NCI-H1105 (cell line): ENCODE measurements at places on chromosomes 5 and 9.
A peak's percentile ranks its signal among the peaks of the same experiment; 100 is the strongest.

- peak; percentile 83 for DNase-seq
Measured at GRCh38 chr5:125198270-125198974, 452.0 kb upstream of the ZNF608 start.

- peak; percentile 52 for DNase-seq
Measured at GRCh38 chr5:18745988-18746615, 1111.8 kb downstream of the TAF11L14 start.

GRCh38 chr5:79694183-79694582, 4.5 kb downstream of the CMYA5 start:
- no peak for DNase-seq

- no peak for DNase-seq
Measured at GRCh38 chr5:75839547-75839946, 122.3 kb upstream of the POC5 start.

GRCh38 chr9:21160178-21160577, 6.3 kb downstream of the IFNA21 start:
- DNase-seq, result no peak

GRCh38 chr5:33650911-33651310, 210.1 kb downstream of the TARS1 start:
- no peak for DNase-seq

GRCh38 chr9:78783743-78784142, 486.8 kb downstream of the PSAT1 start:
- no peak for DNase-seq

DNA sequence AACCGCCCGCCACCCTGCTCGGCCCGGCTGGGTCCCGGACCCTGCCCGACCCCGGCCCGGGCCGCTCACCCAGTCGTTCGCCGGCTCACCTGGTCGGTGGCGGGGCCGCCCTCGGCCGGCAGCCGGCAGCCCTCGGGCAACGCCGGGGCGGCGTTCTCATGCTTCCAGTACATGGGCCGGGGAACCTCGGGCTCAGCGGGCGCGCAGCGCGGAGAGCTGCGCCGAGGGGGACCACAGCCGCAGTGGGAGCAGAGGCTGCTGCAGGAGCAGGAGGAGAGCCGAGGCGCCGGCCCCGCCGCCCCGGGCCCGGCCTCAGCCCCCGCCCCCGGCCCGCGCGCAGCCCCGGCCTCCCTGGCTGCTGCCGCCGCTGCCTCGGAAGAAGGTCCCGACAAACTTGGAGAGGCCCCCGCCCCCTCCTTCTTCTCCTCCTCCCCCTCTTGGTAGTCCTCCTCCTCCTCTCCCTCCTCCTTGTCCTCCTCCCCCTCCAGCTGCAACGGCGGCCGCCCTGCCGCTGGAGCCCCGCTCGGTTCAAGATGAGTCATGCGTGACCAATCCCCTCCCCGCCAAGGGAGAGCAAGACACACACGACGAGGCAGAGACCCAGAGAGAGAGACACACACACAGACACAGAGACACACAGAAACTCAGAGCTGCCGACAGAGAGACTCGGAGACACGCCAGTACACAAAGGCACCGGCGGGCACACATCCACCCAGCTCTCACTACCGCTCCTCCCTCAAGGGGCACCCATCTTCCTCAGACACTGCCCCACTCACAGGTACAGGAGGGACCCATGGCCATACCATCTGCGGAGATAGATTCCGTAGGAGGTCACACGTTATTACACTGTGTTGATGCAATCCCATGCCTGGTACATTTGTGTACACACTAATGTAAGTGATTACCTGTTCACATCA, at the start of gene LHX6:
LHX6 (minus strand) TSS at position 390 of the 917 bp plus-strand sequence; CDS start at position 173, 217 bp downstream.
- DNase-seq, result no peak

DNA sequence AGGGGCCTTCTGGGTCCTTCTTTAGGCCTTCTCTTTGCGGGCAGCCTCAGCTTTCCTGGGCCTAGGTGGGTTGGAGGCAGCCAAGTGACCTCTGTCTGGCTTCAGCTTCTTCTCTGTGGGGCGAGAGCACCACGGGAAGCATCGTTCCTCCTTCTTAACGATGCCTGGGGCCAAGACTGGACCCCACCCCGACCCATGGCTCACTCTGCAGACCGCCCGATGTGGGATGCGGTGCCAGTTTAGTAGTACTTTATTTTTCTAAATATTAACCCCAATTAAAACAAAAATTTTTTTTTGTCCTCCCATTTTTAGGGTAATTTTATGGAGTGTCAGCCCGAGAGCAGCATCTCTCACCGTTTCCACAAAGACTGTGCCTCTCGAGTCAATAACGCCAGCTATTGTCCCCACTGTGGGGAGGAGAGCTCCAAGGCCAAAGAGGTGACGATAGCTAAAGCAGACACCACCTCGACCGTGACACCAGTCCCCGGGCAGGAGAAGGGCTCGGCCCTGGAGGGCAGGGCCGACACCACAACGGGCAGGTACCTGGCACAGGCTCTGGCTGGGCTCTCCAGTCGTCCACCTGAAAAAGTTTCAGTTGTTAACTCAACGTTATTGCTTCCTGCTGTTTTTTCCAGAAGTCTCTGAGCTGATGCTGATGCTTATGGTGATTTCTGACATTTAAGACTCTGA, 101.1 kb upstream of the CACNA1B start:
- no peak for DNase-seq

DNA sequence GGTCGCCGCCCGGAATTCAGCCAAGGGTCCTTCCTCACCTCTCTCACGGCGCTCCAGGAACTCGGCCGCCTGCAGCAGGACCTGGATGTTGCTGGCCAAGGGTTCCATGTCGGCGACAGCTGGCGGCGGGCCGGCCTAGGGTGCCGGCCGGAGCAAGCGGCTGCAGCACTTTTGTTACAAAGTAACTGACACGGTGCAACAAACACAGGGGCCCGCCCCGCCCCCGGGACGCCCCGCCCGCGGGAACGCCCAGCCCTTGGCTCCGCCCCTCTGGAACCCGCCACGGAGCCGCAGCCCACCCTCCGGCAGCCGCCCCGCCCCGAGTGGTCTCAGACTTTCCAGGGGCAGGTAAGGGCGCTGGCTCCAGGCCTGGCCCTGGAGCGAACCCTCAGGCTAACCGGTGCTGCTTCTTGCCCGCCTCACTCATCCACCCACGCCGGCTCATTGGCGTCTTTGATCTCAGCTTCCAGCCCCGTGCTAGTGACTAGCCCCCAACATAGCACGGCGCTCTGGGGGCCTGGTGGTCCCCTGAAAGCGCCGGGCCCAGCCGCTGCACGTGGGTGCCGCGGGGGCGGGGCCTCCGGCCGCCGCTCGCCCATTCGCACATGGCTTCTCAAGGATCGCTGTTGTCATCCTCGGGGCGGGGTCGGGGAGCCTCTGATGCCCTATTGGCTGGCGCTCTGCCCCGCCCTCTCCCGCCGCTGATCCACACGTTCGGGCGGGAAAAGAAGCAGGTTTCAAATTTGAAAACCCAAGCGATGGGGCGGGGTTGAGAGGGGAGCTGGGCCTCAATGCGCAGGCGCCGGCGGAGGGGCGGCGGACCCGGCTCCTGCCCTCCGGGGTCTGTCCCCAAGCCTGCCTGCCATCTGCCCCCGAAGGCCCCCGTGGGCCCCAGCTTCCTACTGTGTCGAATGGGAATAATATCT, at the start of gene MXD3:
MXD3 (minus strand) TSS at position 176 of the 926 bp plus-strand sequence; CDS start at position 108, 68 bp downstream.
- DNase-seq, result peak; percentile 81

GRCh38 chr5:65084795-65085515, 316.2 kb downstream of the CWC27 start:
- DNase-seq, result no peak

- no peak for DNase-seq
Measured at GRCh38 chr9:137460363-137461315, 1.5 kb upstream of the NSMF start.

DNA sequence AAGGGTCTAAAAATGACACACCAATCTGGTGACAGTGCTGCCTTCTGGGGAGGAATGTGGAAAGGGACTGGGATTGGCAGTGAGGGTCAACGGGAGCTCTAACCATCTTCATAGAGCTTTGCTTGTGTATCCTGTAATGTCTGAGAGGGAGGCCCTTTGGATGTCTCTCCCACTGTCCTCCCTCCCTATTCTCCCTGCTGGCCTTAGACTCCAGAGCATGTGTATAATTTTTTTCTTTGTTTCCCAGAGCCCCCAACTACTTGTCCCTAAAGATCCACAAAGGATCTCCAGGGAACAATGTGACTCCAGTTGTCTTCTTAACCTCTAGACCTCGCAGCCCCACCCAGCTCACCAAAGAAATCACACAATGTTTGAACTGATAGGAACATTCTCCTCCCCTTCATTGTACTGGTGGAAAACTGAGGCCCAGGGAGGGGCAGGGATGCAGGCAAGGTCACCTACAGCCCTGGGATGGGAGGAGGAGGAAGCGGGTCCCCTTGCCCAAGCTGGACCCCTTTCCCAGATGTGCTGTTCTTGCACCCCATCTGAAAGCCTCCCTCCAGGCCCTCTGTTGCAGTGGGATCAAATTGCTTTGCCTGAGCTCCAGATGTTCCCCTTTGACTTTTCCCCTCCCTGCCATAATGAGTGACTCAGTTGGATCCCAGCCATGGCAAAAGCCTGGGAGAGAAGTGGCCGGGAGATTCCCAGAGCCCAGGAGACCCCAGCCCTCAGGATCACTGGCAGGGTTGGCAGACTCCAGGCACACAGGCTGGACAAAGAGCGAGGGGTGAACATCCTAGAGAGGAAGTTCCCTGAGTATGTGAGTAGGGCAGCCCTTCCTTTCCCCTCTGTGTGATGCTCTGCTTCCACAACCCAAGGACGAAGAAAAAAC, 21.8 kb downstream of the SPARC start:
- DNase-seq, result no peak

DNA sequence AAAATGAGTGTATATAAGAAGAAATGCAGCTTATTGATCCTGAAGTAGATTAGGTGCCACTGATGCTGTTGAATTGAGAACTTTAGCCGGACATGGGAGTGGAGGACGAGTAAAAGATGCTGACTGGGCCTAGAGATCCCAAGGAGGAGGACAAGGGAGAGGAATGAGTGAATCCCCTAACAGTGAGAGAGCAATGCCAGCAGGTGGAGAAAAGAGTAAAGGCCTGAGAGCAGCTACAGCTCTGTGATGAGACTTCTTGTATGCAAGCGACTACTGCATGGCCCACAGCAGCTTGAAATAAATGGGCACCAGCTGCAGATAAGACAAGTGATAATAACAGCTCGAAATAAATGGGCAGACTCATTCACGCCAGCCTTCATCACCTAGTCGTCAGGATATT, 44.5 kb upstream of the JMY start:
- no peak for DNase-seq

DNA sequence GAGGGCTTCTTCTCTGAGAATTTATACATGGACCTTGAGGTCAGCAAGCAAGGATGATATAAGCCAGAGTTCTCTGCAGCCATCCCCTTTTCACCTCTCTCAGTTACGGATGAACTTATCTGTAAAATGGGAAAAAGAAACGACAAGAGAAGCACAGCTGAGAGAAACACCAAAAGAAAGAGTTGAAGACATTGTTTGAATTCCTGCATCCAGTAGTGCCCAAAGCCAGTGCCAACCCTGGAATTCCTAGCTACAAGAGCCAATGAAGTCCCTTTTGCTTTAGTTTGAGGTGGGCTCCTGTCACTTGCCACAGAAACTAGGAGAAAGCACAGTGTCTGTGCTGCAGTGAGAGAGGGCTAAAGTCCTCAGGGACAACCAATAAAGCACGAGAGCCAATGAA, 6.6 kb upstream of the MOB3B start:
- DNase-seq, result no peak

GRCh38 chr5:142069606-142070399, 38.8 kb upstream of the NDFIP1 start:
- no peak for DNase-seq

GRCh38 chr9:34519321-34520020, 3.3 kb downstream of the ENHO start:
- no peak for DNase-seq

- no peak for DNase-seq
Measured at GRCh38 chr5:96880444-96881164, 4.3 kb downstream of the ERAP2 start.

DNA sequence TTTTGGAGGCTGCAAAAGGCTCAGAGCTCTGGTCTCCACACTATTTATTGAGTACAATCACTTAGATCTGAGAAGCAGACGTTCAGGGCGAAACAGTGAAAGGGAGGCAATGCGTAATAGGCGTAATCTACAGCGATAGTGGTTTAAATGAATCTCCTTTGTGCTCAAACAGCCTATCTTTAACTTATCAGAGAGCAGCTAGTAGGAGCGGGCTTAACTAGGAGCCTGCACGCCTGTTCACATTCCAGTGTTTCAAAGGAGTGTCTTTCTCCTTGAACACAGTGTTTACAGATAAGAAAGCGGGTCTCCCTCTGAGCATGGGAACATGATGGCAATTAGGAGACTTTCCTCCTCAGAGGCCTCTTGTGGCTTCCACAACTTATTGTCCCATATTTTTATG, 49.4 kb downstream of the AP3B1 start:
- DNase-seq, result no peak

GRCh38 chr9:137007108-137007815, 10.9 kb upstream of the CLIC3 start:
- no peak for DNase-seq

- DNase-seq, result no peak
Measured at GRCh38 chr5:114362977-114363761, 1.3 kb downstream of the KCNN2 start.

DNA sequence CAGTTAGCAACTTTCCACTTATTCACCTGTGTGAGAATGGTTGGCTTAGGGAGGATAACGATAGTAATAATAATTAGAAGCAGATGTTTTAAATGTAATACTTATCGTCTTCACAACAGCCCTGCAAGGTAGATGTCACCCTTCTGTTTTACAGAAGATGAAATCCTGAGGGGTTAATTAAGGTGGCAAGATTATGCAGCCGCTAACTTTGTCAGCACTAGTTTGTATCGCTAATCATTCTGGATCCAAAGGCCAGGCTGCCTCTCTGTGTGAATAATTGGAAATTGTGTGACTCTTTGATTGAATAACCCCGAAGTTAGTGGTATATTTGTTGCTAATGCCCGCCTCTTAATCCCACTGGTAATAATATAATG, 635 bp downstream of the IFT74 start:
- no peak for DNase-seq

- DNase-seq, result no peak
Measured at GRCh38 chr5:171272996-171273970, 35.8 kb upstream of the TLX3 start.

GRCh38 chr9:28050046-28050445, 476.8 kb upstream of the C9orf72 start:
- no peak for DNase-seq

DNA sequence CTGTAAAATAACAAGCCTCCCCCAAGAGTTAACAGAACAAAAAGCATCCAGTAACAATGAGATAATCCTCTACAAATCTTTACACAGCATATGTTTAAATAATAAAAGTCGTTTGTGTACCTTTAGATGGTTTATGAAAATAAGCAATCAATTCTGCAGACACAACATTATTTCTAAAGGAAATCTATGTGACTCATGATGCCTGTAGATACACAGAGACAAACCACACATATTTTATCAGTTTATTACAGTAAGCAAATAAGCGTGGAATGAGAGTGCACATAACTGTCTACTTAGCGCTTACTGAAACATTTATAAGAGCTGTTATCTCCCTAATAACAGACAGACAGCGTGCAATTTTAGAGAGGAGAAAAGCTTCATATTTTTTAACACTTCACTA, 243.6 kb downstream of the AP3B1 start:
- no peak for DNase-seq

- no peak for DNase-seq
Measured at GRCh38 chr5:4855880-4856279, 284.2 kb upstream of the ADAMTS16 start.
